ENCODE measurements at places on chromosomes 2 and 18.

- no peak for DNase-seq
These were observed 41.3 kb upstream of the CHMP1B start for GRCh38 chr18:11809895-11810294.

DNA sequence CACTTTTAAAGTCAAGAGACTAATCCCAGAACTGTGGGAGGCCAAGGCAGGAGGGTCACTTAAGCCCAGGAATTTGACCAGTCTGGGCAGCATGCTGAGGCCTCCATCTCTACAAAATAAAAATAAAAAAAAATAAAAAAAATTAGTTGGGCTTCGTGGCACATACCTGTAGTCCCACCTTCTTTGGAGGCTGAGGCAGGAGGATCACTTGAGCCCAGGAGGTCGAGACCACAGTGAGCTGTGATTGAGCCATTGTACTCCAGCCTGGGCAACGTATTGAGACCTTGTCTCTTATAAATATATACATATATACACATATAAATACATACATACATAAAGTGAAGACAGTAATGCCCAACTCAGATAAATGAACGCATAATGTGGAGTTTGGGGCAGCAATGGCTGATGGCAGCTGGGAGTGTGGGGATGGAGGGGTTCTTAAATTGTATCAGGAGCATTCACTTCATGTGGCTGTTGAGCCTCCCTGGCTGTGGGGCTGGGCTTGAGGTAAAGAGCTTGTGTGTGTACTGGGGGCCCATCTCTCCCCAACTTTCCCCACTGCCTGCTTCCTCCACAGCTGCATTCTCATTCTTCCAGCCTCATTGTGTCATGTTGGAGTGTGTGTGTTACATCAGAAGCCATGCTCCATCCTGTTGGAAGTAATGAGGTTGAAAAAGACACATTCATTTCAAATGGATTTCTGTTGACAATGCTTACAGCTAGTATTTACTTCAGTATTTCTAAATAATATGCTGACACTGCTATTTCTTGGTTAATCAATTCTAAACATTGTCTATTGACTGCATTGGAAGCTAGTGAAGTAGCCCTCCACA lies 96.5 kb upstream of the HS6ST1 start:
- DNase-seq = no peak

GRCh38 chr2:161118722-161119121 lies 41.5 kb upstream of the TANK start:
- DNase-seq = no peak

DNA sequence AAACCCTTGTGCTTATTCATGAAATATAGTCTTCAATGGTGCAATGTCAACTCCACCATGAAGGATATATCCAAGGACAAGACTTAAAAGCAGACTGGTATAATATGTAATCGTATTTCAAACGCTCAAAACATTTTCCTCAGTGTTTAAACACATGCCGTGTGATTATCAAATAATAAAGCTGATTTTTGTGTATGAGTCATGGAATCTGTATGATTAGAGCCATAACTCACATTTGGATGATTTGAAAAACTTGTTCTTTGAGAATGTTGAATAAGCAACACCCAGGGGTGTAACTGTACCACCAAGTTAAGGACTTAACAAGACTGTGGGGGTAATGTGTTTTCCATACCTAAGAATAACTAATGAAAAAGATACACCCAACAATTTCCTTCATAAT lies 215.3 kb downstream of the STK39 start:
- peak; percentile 67 for DNase-seq

DNA sequence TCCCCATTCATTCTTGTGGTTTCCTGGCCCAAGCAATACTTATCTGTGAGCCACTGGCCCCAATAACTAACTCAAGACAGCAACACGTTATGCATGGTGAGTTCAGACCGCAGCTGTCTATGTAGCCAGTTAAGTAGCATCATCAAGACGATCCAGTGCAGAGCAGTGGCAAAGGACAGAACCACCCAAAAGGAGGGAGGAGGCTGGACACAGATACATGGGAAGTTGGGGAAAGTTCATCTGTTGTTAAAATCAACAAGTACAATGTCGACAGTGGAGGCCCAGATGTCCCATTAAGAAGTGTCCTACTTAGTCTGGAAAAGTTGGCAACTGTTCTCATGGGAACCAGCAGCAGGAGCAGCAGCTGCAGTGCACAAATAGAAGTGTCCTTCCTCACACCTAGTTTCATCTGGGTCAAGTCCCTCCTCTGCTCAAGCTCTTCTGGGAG lies 106.9 kb upstream of the THOC1 start:
- DNase-seq = no peak

GRCh38 chr2:197620133-197620532 lies 55.3 kb downstream of the RFTN2 start:
- DNase-seq = no peak

GRCh38 chr2:15665067-15665942 lies 73.6 kb downstream of the DDX1 start:
- no peak for DNase-seq

GRCh38 chr18:76081536-76081935 lies 413.5 kb downstream of the ZNF516 start:
- no peak for DNase-seq

Measured in fibroblast of skin of back (primary cell).